ENCODE measurements at places on chromosomes 1 and 21.

- no peak overlapping the region for H3K4me3 ChIP-seq
- no peaks in the 10 kb centered on the region for H3K36me3 ChIP-seq
- no peaks in the 10 kb centered on the region for H3K4me1 ChIP-seq
- no peak for DNase-seq
Measured at GRCh38 chr1:199953651-199954050, 73.9 kb upstream of the NR5A2 start.

DNA sequence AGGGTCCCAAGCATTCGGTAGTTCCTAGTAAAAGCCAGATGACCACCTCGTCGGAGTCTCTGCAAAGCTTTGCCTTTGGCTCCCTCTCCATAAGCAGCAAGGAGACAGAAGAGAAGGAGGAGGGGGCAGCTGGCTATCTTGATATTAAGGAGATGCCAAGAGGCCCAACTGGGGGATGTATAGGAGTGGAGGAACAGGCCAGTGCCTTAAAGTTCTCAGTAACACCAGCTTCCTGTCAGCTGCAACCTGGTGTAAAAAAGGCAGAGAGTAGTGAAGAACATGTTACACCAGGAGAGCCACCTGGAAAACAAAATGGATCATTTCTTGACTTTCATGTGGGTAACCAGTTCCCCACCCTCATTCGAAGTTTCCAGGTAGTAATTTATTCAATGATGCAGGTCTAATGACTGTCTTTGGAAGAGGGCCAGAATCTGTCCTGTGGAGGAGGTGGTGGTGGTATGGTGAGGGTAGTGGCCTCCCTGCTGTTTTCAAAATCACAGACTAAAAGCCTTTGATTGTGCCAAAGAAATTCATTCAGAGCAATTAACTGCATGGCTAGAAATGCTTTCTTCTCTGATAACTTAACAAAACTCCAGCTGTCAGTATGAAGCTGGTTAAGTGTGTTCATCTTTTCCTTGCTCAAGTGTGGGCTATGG lies 27.3 kb downstream of the TMEM200B start:
- H3K4me1 ChIP-seq, result no peaks in the 10 kb centered on the region
- H3K36me3 ChIP-seq, result no peaks in the 10 kb centered on the region
- H3K27me3 ChIP-seq, result no peaks in the 10 kb centered on the region
- H3K4me3 ChIP-seq, result no peak overlapping the region
- DNase-seq, result no peak

DNA sequence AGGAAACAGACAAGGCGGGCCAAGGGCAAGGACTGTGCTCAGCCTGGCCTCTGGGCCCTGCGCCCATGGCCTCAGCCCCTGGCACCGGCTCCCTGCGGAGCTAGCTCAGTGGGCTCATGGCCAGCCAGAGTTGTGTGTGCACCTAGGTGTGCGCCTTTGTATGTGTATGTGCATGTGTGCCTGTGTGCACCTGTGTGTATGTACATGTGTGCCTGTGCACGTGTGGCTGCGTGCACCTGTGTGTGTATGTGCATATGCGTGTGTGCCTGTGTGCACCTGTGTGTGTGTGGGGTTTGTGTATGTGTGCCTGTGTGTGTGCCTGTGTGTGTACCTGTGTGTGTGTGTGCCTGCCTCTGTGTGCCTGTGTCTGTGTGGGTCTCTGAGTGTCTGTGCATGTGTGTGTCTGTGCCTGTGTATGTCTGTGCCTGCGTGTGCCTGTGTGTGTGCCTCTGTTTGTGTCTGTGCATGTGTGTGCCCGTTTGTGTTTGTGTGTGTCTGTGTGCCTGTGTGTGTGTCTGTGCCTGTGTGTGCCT lies 7.4 kb downstream of the GPR137B start:
- no peaks in the 10 kb centered on the region for H3K27me3 ChIP-seq
- H3K36me3 ChIP-seq, result no peaks in the 10 kb centered on the region
- no peak for DNase-seq
- H3K4me1 ChIP-seq, result no peaks in the 10 kb centered on the region
- H3K27ac ChIP-seq, result no peak overlapping the region

DNA sequence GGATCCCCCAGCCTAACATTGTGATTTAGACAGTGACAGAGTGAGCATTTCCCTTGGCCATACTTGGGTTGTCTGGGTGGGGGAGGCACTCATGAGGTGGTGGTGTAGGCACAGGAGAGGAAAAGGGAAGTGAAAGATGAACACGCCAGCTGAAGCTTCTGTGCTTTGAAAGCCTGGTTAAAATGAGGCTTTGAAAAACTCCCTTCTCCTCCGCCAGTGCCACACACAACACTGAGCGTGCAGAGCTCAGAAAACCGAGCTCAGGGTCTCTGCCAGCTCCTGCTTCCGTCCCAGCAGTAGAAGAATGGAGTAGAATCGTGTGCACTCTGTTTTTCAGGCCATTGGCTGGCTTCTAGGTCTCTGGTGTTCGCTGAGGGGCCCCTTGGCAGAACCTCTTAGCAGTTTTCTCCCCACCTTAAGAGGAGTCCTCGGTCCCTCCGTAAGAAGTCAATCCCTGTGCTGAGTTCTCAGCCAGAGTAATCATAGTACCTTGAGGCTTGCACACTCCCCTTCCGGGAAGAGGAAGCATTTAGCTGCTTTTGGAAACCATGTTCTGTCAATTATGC lies 12.9 kb downstream of the PLEKHM2 start:
- H3K4me1 ChIP-seq, result no peaks in the 10 kb centered on the region
- H3K27me3 ChIP-seq, result no peaks in the 10 kb centered on the region
- H3K4me3 ChIP-seq, result no peak overlapping the region
- no peaks in the 10 kb centered on the region for H3K36me3 ChIP-seq

- peaks cover 6% of the 10 kb centered on the region for H3K4me1 ChIP-seq
- peak; percentile 58 for DNase-seq
- H3K4me3 ChIP-seq, result peak within 1 kb of the TSS; percentile 86
- peak within 1 kb of the TSS; percentile 91 for H3K27ac ChIP-seq
Measured at GRCh38 chr1:153774780-153775457, at the start of gene SLC27A3. Gene SLC27A3, plus strand, starts transcription at chr1:153775407. Its CDS starts 91 bp downstream, at chr1:153775498.

DNA sequence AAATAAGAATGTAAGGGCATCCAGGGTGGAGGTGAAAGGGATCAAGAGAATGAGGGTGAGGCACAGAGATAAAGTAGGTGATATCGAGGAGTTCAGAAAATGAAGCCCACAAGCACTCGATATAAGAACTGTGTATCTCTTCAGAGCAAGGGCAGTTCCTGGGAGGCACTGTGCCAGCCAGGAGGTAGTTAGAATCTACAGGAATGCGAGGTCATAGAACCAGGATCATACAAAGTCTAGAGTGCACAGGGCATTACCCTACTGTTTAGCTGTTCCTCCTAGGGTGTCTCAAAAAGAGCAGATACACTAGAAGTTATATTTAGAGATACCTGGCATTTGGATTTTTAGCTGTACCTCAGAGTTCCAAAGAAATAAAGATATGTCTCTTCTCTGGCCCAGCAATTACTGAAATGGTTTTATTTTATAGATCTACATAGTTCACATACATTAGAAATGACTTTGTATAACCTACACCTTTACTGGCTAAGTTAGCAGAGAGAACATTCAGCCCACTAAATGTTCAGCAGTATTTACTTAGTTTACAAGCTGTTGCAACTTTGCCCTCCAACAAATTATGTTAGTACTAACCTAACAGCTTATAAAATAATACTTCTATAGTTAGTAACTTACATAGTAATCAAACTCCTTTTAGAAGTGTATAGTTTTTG lies 1.6 kb downstream of the OVAAL start:
- H3K4me3 ChIP-seq, result no peak overlapping the region
- H3K4me1 ChIP-seq, result no peaks in the 10 kb centered on the region
- no peak for DNase-seq
- no peaks in the 10 kb centered on the region for H3K27me3 ChIP-seq
- no peak overlapping the region for H3K27ac ChIP-seq

DNA sequence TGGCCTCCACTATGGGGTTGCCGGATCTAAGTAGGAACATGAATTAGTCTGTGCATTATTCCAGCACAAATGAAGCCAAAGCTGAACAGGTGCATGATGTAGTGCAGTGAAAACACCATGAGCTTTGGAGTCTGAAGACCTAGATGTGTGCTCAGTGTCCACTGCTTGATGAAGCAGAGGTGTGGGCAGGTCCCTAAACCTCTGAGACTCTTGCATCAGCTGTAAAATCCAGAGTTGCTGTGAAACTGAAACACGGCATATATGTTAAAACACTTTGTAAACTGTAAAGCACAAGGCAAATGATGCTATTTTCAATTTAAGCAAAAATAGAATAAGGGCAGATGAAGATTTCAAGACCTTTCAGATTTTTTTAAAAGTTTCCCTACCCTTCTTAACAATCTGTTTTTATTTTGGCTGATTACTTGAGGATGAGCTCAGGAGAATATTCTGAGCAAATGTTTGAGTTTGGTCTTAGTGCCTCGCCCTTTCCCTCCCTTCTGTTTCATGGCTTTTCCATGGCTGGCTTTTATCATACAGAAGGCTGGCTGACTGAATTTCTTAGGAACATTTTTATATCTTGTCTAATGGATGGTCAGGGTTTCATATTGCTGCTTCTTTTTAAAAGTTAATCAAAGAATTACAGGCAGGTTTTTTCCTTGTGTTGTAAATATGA lies 221.8 kb downstream of the NTNG1 start:
- no peak for DNase-seq
- no peak overlapping the region for H3K27ac ChIP-seq
- no peak overlapping the region for H3K4me3 ChIP-seq
- H3K27me3 ChIP-seq, result no peaks in the 10 kb centered on the region

GRCh38 chr1:52834798-52835197 lies 7.8 kb upstream of the ZYG11A start:
- no peak for DNase-seq
- H3K27me3 ChIP-seq, result no peaks in the 10 kb centered on the region
- no peaks in the 10 kb centered on the region for H3K36me3 ChIP-seq
- no peak overlapping the region for H3K27ac ChIP-seq

- H3K4me1 ChIP-seq, result no peaks in the 10 kb centered on the region
- no peaks in the 10 kb centered on the region for H3K36me3 ChIP-seq
- H3K27me3 ChIP-seq, result no peaks in the 10 kb centered on the region
- H3K27ac ChIP-seq, result no peak overlapping the region
Measured at GRCh38 chr1:235558621-235559169, 54.4 kb upstream of the B3GALNT2 start.

DNA sequence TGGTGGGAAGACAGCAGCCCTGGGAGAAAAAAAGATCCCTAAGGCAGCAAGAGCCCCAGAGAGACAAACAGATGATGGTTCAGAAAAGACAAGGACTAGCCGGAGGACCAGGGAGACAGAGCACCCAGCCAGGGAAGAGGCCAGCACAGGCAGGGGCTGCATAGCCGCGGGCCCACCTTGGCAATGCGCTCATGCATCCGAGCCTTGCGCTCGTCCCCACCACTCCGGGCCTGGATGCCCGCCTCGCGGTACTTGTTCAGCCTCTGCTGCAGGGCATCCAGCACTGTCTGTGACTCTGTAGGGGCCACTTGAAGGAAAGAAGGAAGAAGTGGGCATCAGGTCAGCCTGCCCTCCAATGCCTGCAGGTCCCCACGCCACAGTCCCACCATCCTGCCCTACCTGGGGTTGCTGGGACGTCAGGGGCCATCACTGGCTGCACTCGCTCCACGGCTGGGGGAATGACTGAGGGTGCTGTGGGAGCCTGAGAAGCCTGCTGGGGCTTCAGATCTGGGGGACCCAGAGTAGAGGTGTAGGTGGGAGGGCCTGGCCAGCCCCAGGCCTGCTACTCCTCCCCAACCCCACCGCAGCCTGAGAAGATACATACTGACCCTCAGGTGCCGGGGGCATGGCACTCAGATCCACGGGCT lies 7.0 kb downstream of the CC2D1B start:
- H3K36me3 ChIP-seq, result peaks cover 27% of the 10 kb centered on the region
- H3K4me1 ChIP-seq, result no peaks in the 10 kb centered on the region
- no peak overlapping the region for H3K27ac ChIP-seq
- DNase-seq, result no peak
- H3K4me3 ChIP-seq, result no peak overlapping the region

GRCh38 chr1:64505232-64505943 lies 35.5 kb downstream of the CACHD1 start:
- H3K4me1 ChIP-seq, result peaks cover 25% of the 10 kb centered on the region
- no peaks in the 10 kb centered on the region for H3K27me3 ChIP-seq
- no peaks in the 10 kb centered on the region for H3K36me3 ChIP-seq

- H3K27ac ChIP-seq, result peak overlapping the region; percentile 95
- no peaks in the 10 kb centered on the region for H3K27me3 ChIP-seq
- H3K4me3 ChIP-seq, result no peak overlapping the region
- H3K4me1 ChIP-seq, result peaks cover 17% of the 10 kb centered on the region
- DNase-seq, result peak; percentile 99
Measured at GRCh38 chr1:16167331-16168143, 11.7 kb upstream of the EPHA2 start.

GRCh38 chr1:165941531-165941930 lies 114.1 kb downstream of the UCK2 start:
- no peaks in the 10 kb centered on the region for H3K36me3 ChIP-seq
- no peak for DNase-seq
- H3K27ac ChIP-seq, result no peak overlapping the region

- no peaks in the 10 kb centered on the region for H3K4me1 ChIP-seq
- H3K27me3 ChIP-seq, result no peaks in the 10 kb centered on the region
- peak; percentile 54 for DNase-seq
- no peak overlapping the region for H3K27ac ChIP-seq
- H3K4me3 ChIP-seq, result no peak overlapping the region
Measured at GRCh38 chr1:45508295-45509151, 8.4 kb downstream of the MMACHC start.

GRCh38 chr1:180249725-180250498 lies 19.8 kb downstream of the LHX4 start:
- H3K27ac ChIP-seq, result no peak overlapping the region
- H3K27me3 ChIP-seq, result no peaks in the 10 kb centered on the region
- no peak overlapping the region for H3K4me3 ChIP-seq

DNA sequence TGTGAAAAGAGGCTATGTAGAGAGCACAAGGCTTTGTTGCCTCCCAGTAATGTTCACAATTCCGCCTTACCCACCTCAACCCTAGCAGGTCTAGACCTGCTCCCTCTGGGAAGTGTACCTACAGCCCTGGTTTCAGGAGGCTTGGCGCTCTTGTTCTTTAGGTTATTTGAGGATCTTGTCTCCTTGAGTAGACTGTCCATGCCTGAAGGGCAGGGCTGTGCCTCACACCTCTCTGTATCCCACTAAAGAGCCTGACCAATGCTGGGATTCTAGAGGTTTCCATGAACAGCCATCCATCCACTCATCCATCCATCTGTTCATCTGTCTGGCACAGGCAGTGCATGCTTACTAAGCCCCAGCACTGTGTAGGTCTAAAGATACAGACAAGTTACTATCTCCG lies 1.0 kb downstream of the RAB7B start:
- H3K27me3 ChIP-seq, result no peaks in the 10 kb centered on the region
- H3K27ac ChIP-seq, result no peak overlapping the region
- H3K4me3 ChIP-seq, result no peak overlapping the region

DNA sequence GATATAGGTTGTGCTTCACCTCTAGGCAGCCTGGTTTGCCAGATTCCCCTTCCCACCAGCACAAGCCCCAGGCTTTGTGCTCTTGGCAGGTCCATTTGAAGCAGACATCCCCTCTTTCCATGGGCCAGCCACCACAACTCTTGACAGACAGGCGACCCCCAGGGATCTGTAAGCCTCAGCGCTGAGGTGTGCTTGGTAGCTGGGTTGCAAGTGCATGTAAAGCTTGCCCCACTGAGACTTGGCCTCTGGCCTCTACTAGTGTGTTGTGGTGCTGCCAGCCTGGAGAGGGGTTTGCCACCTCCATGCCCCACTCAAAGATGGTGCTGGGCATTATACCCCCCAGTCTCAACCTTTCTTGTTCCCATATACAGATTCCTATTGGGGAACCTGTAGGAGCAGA lies 103.9 kb downstream of the HMCN1 start:
- no peak overlapping the region for H3K27ac ChIP-seq
- no peaks in the 10 kb centered on the region for H3K4me1 ChIP-seq
- no peaks in the 10 kb centered on the region for H3K27me3 ChIP-seq

- no peak overlapping the region for H3K27ac ChIP-seq
- no peak for DNase-seq
- no peaks in the 10 kb centered on the region for H3K27me3 ChIP-seq
- no peak overlapping the region for H3K4me3 ChIP-seq
Measured at GRCh38 chr21:32974653-32975052, 51.1 kb upstream of the OLIG2 start.
